Stimulated activated CD4-positive, alpha-beta T cell treated with anti-CD3 and anti-CD28 coated beads, TNF-alpha, amount 100 ng/mL, for 1 hour (primary cell): ENCODE measurements at places on chromosomes 11 and 22.

- DNase-seq, result no peak
Measured at GRCh38 chr11:3030289-3031070, 26.7 kb downstream of the CARS1 start.

DNA sequence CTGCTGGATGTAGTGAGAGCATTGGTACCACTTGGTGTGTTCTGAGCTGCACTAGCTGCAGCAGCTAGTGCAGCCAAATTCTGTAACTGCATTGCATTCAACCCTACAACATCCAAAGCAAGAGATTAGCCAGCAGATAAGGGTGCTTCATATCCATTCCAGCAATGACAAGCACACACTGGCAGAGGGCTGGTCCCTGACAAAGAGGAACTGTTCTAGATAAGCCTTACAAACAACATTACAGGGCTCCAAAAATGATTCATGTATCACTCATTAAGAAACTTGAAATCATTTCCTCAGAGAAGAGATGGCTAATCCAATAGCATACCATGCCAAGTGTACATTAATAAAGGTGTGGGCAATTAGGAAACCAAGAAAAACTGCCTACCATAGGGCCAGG lies 28.4 kb upstream of the RAPSN start:
- no peak for DNase-seq

- DNase-seq, result peak; percentile 4
Measured at GRCh38 chr11:76919887-76920746, 59.4 kb downstream of the ACER3 start.

DNA sequence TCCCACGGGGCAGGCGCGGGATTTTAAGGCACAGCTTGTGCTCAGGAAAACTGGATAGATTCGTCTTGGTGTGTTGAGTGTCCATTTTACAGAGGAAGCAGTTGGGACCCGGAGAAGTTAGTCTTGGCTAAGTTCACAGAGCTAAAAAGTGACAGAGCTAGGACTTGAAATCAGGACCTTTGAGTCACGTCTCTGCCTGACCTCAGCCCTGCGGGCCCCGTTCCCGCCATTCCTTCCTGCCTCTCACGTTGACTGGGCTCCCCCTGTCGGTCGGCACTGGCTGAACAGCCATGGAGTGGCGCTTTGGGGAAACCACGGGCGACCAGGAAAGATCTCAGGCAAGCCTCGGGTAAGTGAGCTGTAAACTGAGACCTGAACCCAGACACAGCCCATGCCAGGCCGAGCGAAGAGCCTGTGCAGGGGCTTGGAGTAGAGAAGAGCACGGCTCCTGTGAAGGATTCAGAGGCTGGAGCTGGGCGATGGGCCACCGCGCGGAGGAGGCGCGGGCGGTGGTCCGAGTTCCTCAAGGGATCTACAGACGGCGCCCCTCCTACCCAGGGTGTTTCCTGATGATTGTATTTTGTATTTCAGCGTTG lies 54.1 kb downstream of the WNT11 start:
- DNase-seq, result peak; percentile 39

GRCh38 chr11:34721646-34722045 lies 100.8 kb downstream of the EHF start:
- no peak for DNase-seq

DNA sequence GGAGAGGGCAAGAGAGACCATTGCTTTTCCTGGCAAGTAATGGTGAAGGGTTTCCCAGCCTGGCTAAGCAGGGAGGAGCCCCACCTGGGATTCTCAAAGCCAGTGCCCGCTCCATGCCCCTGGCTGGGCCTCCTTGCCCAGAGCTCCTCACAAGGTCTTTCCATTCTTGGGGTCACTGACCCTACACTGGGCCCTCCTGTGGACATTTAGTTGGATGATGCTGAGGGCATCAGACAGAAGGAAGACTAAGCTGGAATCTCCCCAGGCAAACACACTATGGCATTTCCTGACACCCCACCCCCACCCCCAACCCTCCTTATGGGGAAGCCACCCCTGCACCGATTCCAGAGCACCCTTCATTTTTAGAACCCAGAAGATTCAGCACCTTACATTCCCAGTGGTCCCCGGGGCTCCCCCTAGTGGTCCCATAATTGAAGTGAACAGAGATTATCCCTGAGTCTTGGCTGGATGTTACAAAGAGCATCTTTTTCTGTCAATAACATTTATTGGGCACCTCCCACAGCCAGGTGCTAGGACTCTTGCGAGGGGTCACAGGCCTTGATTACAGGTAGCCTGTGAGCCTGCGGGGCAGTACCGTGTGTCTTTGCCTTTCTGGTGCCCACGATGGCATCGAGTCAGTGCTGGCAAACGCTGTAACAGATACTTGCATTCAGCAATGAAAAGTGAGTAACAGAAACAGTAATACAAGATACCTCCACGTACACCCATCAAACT lies 548.5 kb downstream of the BUD13 start:
- no peak for DNase-seq

- DNase-seq, result no peak
Measured at GRCh38 chr11:118530180-118530682, 761 bp upstream of the TMEM25 start.
